ELR (cell line): ENCODE measurements at places on chromosomes 7 and 10.
A peak's percentile ranks its signal among the peaks of the same experiment; 100 is the strongest.

DNA sequence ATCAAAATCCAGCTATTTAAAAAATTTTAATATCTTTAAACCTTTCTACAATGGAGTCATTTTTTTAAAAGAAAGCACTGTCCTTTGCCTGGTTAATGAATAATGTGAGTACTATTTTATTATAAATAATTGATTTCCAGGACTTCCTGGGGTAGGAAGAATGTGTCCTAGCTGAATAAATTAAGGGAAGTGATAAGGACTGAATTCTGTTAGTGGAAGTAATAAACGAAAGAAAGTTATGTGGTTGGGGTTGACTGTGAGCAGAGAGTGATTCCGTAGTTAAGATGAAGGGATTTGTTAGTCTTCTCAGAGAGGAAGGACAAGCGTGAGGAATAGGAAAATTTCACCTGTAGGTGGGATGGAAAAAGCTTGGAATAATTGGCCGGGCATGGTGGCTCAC is 59.1 kb downstream of the AHCYL2 start:
- no peak for DNase-seq

GRCh38 chr10:112390125-112390703 is 16.3 kb downstream of the ACSL5 start:
- no peak for DNase-seq

DNA sequence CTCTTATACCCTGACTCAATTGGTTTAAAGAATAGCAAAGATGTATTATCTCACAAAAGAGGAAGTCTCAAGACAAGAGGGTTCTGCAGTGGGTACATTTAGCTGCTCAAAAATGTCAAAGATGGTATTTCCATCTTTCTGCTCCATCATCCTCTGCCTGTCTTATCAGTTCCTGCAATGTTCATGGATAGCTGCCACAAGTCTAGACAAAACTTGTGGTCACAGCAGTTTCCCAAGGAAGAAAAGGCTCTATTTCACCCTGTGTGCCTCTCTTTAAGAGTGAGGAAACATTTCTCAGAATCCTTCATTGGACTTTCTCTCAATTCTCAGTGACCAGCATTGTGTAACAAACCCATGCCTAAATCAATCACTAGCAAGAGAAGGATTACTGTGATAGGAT is 634.2 kb upstream of the AUTS2 start:
- no peak for DNase-seq

GRCh38 chr7:28787106-28787505 is 171.0 kb downstream of the TRIL start:
- no peak for DNase-seq

- peak; percentile 82 for DNase-seq
Measured at GRCh38 chr7:44104860-44105771, 971 bp downstream of the AEBP1 start.

DNA sequence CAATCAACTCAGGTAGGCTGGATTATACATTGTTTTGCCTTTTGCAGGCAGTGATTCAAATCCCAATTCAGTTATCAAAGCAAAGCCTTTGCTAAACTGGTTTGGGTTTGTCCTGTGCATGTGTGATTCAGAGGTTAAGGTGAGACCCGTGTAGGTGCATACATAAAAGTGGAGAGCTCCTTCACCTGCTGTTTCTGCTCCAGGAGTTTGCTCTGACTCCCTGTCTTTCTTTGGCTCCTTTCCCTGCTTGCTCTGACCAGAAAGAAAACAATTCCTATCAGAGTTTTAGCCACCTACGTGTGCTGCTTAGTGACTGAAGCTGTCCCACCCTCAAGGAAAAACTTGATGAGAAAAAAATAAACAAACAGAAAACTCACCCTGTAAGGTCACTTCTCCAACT is 101.1 kb downstream of the TPST1 start:
- DNase-seq, result no peak

GRCh38 chr7:114722562-114722961 is 199.3 kb upstream of the MDFIC start:
- peak; percentile 1 for DNase-seq

- DNase-seq, result peak; percentile 54
Measured at GRCh38 chr10:24552346-24553016, 171.2 kb downstream of the ARHGAP21 start.

GRCh38 chr7:36192053-36192824 is 39.2 kb downstream of the EEPD1 start:
- peak; percentile 86 for DNase-seq

GRCh38 chr7:112023282-112023681 is 182.9 kb downstream of the DOCK4 start:
- no peak for DNase-seq

DNA sequence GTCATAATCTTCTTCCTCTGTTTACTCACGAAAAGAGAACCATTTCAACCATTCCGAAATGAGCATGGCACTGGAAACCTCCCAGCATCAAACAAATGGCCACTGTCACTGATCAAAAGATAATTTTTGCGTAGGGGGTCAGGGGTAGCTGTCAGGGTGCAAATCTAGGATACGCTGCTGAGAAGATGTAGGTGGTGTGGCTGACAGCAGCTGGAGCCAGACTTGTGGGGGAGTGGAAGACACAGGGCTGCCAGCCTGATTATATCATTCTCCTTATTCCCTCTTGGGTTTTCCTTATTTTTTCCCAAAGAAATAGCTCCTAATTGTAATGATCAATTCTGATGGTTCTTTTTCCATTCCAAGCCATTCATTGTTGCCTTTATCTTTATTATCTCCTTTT is 266.1 kb downstream of the SORCS1 start:
- DNase-seq, result no peak

DNA sequence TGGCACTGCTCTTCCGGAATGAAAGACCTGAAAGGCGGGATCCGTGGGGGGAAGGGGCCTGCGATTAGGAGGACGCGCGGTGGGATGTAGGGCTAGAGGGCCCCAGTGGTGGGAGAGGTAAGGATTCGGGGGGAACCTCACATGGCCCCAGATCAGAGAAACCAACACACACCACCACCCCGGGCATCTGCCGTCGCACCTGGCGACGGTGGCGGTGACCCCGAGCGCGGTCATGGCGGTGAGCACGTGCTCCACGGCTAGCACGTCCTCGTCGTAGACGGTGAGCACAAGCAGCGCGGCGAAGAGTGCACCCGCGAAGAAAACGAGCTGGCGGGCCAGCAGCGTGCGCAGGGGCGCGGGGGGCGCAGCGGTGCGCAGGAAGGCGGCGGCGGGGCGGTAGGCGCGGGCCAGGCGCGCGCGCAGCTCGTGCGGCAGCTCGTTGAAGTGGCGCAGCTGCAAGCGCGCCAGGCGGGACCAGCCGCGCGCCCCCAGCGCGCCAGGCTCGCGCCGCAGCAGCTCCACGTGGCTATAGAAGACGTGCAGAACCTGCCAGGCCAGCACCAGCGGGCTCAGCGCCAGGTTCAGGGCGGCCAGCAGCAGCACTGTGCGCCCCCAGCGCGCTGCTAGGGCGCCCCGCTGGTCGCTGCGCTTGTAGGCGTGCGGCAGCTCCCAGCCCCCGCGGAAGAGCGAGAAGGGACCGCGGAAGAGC is 5.7 kb downstream of the ATG9B start:
- no peak for DNase-seq

- no peak for DNase-seq
Measured at GRCh38 chr10:48762064-48763042, 77.7 kb downstream of the WDFY4 start.

DNA sequence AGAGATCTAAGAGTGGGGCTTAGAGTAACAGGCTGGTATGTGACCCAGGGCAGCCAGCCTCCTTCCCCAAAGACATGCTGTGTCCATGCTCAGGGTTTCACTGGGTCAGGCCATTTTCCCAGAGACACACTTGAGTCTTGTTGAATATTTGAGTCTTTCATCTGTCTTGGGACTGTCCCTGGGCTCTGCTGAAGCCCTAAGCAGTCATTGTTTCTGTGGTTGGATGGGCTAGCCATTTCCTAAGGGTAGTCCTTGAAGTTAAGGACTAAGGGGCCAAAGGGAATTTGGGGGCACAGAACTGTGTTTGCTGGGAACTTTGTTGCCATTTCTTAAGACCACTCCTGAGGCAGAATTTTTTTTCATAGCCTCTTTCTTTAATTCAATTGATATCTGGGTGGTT is 98.4 kb upstream of the SAMD8 start:
- no peak for DNase-seq

DNA sequence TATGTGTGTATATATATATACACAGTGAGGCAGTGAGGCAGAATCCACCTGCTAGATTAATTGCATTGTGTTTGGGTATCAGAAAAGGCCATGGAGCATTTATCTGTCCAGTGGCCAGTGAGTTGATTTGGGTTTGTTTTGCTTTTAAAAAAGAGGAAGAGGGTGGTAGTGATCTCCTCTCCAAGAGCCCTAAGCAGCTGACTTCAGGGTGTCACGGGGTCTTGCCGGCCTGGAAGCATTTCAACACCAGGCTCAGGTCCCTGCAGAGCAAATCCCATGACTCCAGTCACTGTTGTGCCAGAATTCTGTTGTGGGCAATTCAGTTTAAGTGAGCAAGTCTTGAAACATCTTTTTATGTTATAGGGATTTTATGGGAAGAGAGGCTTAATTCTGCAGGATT is 30.6 kb upstream of the GPNMB start:
- no peak for DNase-seq

- no peak for DNase-seq
Measured at GRCh38 chr10:32349968-32350738, 3.2 kb upstream of the EPC1 start.

DNA sequence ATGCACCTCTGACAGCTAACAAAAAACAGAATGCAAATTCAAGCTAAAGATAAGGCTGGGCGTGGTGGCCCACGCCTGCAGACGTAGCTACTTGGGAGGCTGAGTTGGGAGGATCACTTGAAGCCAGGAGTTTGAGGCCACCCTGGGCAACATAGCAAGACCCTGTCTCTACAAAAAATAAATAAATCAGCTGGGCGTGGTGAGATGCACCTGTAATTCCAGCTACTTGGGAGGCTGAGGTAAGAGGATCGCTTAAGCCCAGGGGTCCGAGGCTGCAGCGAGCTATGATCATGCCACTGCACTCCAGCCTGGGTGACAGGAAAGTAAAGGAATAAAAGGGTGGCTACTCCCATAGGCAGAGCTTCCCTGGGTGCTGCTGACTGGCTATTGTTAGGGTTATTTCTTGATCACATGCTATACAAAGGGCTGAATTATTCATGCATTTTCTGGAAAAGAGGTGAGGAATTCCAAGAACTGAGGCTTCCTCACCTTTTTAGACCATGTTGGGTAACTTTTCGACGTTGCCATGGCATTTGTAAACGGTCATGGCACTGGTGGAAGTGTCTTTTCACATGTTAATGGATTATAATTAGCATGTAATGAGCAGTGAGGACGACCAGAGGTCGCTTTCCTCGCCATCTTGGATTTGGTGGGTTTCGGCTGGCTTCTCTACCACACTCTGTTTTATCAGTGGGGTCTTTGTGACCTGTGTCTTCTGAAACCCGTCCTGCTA is 6.9 kb upstream of the PSMG3 start:
- DNase-seq, result no peak

DNA sequence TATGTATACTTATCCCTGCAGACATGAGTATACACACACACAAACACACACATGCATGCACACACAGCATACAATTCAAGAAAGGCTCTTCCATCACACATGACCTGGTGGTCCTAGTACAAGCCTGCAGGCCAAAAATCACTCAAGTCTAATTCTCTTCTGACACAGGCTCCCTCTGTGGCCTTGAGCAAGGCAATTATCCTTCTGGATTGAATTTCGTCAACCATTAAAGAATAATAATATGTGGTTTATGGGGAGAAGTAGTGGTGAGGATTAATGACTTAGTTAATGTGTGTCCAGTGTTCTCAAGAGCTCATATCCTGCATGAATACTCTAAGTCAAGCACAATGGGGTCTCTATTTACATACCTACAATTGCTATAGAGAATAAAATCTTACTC is 161.8 kb upstream of the KIAA1217 start:
- DNase-seq, result no peak

DNA sequence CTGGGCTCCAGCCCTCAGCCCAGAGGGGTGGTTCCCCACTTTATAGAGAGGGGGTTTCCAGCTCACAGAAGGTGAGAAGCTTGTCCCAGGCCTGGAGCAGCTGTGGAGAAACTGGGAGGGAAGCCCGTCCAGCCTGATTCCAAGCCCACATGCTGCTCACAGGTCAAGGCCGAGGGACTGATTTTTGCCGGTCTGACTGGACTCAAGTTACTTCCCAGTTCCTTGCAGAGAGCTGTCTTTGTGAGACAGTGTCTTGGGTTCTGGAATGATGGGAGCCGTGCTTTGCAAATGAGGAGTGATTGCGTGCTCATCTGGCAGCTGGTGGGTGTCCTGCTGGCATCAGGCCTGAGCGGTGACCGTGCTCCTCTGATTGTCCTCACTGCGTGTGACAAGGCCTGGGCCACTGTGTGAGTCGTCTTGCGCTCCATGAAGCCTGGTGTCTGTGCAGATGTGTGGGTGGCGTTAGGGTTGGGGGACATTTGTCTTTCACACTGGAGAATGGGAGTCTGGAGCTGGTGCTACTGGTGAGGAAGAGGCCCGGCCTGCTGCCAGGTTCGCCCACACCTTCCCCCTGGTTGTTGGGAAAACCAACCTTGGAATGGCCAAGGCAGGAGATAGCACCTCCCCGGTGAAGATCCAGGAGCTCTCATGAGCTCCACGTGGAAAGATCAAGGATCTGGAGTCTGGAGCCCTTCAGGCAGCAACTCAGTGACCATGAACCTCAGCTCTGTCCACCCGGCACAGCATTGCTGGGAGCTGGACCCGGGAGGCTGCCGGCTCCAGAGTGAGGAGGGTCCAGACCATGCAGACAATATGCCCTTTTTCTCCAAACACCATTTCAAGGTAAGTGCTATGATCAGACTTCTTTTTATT is 129.6 kb downstream of the SMURF1 start:
- DNase-seq, result no peak

DNA sequence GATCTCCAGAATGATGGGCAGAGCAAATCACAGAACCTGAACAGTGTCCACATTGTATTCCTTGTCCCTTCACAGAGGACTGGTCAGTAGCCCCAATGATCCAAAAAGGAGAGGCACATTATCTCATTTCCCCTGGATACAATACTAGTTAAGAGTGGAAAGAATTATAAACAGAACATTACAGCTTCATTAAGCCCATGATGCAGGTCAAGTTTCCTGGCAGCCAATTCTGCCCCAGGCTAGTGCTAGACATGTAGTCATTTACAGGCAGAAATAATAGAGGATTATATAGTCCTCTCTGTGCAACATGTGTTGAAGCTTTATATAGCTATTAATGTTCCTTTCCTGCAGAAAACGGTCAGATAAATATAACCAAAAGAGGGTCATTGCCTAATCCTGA is 124.3 kb upstream of the WNT16 start:
- peak; percentile 31 for DNase-seq

GRCh38 chr10:97072851-97073665 is 112.7 kb downstream of the SLIT1 start:
- peak; percentile 78 for DNase-seq

DNA sequence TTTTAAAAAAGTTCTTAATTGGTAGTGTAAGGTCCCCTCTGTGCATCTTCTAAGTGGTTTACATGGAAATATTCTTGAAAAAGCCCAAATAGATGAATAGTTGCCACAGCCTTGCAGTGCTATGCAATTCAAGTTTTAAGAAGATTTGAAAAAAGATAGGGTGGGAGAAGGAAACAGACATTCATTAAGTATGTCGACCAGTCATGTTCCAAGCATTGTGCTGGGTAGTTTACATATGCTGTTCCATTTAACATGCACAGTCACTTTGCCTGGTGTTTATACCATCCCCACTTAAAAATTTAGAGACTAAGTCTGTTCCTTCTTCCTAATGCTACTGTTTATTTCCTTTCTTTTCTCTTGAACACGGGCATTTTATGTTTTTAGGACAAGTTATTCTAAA is 28.1 kb upstream of the NAMPT start:
- DNase-seq, result peak; percentile 71
